ENCODE measurements at places on chromosomes 5 and 9.

DNA sequence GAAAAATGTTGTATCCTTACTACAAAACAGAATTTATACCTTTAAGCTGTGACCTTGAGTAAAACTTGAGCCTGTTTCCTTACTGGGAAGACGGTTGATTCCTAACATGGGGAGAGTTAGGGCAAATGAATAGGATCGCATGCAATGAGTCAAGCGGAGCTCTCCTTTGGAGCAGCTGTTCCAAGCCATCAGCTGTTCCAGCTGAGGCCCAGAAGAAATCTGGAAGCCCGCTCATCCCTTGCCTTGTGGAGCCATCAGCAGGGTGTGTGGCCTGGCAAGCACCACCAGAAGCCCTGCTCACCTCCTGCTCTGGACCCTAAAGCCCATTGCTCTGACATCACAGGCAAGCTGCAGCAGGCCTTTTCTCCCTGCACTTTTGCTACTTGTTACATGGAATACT lies 8.0 kb downstream of the KIAA1191 start:
- H3K27ac ChIP-seq = no peak overlapping the region
- no peak overlapping the region for H3K4me3 ChIP-seq
- peaks cover 32% of the 10 kb centered on the region for H3K36me3 ChIP-seq

- no peaks in the 10 kb centered on the region for H3K4me1 ChIP-seq
- no peak overlapping the region for H3K4me3 ChIP-seq
- H3K27me3 ChIP-seq = no peaks in the 10 kb centered on the region
- H3K27ac ChIP-seq = no peak overlapping the region
- no peaks in the 10 kb centered on the region for H3K36me3 ChIP-seq
These were observed 344.5 kb downstream of the ACTL7B start for GRCh38 chr9:108511307-108511706.

GRCh38 chr5:126483156-126483555 lies 59.9 kb downstream of the GRAMD2B start:
- no peaks in the 10 kb centered on the region for H3K36me3 ChIP-seq
- H3K27ac ChIP-seq = no peak overlapping the region
- DNase-seq = no peak
- H3K4me1 ChIP-seq = no peaks in the 10 kb centered on the region

DNA sequence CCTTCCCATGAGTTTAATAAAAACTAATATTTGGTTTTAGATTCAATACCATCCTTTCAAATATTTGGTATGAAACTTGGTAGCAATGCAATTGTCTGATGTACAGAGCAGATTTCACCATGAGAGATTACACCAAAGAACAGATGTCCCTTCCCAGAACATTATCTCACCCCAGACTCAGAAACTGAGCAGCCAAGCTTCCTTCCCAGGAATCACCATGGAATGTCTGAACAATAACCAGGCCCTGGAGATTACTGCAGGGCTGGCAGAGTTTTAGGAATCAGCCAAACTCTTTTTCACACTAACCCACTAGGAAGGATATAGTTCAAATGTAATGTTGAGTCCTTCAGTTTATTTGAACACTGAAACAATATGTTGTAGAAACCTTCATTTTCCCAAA lies 23.9 kb downstream of the CLTA start:
- H3K4me3 ChIP-seq = no peak overlapping the region
- DNase-seq = no peak
- H3K36me3 ChIP-seq = peaks cover 27% of the 10 kb centered on the region
- no peaks in the 10 kb centered on the region for H3K4me1 ChIP-seq
